Activated T-cell treated with anti-CD3 and anti-CD28 coated beads for 4 hours (primary cell): ENCODE measurements at places on chromosomes 3 and 15.

DNA sequence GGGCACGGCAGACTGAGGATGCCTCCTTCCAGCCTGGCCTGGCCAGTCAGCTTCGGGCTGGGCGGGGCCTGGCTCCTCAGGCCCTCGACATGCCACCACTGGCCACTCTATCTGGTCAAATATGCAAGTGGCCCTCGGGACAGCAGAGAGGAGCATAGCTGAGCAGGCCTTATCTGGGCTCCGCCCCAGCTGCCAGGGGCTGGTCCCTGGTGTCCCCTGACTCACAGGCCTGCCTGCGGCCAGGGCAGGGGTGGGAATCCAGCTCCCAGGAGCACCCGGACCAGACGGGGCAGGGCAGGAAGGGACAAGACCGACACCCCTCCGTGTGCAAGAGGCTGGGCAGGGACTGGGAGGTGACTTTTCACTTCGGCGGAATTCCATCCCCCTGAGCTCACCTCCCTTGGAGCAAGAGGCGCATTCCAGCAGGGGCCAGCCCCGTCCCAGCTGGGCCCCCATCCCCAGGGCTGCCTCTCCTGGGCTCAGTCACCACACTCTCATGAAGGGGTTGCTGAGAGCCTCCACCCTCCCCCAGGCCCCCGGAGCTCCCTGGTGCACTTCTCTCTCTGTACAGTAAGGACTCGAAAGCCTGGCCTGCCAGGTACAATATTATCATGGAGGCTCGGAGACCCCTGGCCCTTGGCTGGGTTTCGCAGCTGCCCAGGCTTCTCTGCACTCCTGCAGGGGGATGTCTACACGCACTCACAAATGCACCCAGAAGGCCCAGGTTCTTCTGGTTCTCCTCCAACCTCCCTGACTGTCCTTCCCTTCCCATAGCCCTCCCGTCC lies 29.5 kb downstream of the WNT7A start:
- DNase-seq = no peak

DNA sequence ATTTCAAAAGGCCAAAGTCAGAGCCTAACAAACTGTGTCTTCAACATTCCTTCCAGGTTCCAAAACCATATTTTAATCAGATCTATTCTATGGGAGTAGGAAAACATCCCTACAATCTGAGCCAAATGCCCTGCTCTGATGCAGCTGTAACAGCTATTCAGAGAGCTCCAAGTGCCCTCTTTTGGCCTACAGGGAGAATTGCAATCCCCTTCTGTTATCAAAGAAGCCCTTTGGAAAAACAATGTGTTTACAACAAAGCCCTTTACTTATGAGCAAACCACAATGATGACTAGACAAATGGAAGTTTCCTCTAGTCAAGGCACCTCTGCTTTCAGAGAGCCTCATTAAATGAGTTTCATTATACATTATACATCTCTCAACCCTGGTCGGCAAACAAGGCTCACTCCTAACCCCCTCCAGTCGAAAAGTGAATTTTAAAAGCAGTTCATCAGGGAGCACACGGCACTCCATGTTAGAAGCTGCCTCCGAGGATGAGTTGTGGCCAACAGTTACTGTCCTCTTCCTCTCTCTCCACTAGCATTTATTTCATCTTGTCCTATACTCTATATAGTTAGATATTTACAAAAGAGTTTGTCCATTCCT lies 42.6 kb upstream of the TMCO5A start:
- DNase-seq = no peak

DNA sequence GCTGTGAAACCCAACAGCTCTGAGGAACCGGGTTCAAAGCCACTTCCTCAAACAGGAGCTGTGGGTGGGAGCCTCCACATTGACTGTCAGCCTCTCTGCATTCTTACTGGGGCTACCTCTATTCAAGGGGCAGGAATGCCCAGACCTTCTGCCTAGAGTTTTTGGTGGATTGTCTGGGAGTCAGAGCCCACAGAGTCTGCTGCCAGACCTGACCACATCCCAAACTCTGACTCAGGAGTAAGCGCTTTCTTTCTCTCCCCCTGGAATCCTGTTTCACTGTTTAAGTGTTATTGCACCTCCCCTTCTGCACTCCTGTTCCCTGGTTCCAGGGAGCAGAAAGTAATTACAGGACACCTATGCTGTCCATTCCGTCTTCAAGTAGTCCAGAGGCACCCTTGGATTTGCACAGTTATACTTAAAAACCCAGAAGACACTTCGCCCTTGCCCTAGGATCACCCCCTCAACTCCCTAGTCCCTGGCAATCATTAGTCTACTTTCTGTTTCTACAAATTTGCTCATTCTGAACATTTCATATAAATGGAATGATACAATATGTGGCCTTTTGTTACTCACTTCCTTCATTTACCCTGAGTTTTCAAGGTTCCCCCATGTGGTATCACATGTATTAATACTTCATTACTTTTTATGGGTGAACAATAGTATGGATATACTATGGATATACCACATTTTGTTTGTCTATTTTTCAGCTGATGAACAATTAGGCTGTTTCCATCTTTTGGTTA lies 37.9 kb upstream of the TJP1 start:
- DNase-seq = no peak

- DNase-seq = no peak
Measured at GRCh38 chr15:64930778-64931371, 19.2 kb downstream of the ANKDD1A start.

DNA sequence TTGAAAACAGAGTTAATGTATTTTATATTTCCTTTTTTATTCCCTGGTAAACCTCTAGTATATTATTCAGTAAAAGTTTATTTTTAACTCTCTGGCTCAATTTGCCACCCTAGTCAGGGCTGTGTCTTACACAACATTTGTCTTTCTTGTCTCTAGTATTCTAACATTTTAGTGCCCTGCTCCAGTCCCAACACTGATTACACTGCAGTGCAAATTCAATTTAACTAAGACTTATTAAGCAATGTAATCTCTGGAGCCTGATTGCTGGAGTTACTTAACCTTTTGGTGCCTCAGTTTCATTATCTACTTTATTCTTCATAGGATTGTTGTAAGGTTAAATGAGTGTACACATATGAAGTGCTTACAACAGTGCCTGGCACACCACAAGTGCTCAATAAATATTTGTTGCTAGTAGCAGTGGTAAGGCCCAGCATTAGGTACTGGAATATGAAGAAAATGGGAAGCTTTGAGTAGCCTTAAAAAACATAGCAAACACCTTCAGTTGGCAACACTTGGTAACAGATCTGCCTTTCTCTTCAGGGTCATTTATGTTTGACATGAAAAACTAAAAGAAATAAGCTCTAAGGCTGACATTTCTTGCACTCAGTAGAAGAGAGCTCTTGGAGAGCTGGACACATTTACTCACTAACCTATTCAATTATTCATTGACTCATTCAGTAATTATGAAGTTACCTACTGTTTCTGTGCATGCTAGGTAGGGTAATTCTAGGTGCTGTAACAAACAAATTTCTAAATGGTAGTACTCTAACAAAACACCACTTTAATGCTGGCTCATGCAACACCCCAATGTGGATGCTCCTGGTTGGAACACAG lies 364.5 kb upstream of the EPHA3 start:
- no peak for DNase-seq

DNA sequence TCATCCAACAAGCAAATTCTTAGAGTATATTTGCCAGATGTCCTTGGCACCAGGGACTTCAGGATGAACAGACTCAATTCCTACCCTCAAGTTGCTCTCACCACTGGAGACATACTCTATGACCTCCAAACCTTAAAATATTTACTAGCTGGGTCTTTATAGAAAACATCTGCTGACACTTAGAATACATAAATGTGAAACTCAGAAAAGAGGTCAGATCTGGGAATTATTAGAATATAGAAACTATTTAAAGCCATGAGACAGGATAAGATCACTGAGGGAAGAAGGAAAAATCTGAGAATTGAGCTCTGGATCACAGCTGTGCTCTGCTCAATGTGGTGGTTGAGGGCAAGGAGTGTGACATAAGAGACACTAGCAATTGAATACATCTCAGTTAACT lies 695.4 kb upstream of the UBE2E2 start:
- DNase-seq = no peak

DNA sequence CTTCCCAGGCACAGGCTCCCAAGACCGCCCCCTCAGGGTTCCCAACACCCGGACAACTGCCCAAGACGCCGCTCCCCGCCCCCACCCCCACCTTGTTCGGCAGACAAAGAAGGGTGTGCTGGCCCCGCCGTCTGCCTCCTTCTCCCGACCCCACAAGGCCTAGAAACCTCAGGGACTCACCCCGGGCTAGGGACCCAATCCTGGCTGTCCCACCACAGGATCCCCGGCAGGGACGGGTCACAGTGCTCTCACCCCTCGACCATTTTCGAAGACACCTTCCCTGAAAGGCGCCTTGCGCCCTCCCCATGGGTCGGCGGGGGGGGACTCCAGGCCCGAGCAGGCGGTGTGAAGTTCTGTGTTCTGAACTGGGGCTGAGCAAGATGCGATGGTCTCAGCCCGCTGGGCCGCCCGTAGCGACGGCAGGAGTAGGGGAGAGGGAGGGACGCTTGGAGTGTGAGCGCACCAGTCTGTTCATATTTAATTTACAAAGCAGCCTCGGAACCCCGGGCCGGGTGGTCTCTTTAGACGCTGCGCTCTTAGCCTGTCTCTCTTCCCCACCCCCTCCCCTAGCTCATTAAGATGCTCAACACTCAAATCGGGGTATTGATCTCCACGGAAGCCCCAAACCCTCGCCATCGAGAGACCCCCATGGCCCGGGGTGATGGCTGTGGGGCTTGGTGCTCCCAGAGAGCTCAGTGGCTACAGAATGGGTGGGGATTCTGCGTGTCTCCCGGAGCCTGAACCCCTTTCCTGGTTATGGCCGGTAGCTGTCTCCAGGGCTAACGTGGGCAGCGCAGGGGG lies 1.4 kb upstream of the ISLR2 start:
- DNase-seq = no peak

- no peak for DNase-seq
Measured at GRCh38 chr15:93929375-93930094, 301.8 kb upstream of the MCTP2 start.

GRCh38 chr3:31636694-31637442 lies 104.1 kb downstream of the STT3B start:
- no peak for DNase-seq

DNA sequence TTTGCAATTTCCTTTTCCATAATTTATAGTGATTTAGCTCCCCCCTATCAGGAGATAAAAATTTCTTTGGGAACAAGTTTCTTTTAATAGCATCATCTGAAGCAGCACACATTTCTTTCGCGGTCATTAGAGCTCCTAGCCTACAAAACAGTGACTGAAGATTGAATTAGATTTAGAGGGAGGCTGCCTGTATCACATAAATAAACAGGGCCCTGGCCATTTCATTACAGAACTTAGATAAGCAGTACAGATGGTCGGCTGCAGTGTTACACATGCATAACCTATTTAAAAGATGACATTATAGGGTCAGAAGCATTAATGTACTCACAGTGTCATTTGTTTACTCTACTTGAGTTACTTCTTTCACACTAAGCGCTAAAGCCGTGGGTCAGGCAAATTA lies 81.4 kb upstream of the SLC25A26 start:
- no peak for DNase-seq

DNA sequence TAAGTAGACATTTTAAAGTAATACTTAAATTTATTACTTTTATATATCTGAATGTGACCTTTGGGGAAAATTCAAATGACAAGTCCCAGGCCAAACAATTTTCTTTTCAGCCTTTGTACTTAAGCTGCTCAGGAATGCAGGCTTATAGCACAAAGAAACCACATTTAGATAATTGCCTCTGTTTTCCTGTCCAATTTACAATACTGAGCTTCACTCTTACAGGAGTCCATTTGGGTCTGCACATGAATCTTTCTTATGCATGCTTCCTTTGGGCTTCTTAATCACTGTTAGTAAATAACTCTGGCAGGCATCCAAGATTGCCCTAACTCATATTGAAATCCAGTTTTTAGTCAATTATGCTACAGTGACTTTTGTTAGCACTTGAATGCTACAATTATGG lies 459.4 kb upstream of the TGFBR2 start:
- DNase-seq = no peak

- DNase-seq = no peak
Measured at GRCh38 chr3:197030379-197031314, 1.0 kb upstream of the MELTF start.

DNA sequence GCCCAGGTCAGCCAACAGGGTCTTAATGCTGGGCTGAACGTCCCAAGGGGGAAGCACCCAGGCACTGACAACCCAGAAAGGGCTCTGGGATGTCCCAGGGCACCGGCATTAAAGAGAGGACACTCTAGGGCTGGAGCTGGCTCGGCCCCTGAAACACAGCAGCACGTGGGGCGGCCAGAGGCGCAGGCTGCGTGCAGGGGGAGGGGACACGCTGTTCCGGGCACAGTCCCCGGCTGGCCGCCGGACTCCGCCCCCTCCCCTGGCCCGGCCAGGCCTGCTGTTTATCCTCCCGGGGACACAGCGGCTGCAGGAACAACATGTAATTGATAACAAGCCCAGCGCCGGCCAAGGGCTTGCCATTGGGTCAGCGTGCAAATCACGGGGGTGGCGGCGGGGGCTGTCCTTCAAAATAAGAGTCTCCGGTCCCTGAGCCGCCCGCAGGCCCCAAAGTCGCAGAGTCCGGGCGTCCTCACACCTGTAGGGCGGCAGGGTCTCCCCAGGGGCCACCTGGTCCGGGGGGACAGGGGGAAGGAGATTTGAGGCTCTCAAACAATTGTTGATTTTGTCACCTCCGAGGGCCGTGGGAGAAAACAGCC lies 1.3 kb downstream of the KLF15 start:
- DNase-seq = no peak

DNA sequence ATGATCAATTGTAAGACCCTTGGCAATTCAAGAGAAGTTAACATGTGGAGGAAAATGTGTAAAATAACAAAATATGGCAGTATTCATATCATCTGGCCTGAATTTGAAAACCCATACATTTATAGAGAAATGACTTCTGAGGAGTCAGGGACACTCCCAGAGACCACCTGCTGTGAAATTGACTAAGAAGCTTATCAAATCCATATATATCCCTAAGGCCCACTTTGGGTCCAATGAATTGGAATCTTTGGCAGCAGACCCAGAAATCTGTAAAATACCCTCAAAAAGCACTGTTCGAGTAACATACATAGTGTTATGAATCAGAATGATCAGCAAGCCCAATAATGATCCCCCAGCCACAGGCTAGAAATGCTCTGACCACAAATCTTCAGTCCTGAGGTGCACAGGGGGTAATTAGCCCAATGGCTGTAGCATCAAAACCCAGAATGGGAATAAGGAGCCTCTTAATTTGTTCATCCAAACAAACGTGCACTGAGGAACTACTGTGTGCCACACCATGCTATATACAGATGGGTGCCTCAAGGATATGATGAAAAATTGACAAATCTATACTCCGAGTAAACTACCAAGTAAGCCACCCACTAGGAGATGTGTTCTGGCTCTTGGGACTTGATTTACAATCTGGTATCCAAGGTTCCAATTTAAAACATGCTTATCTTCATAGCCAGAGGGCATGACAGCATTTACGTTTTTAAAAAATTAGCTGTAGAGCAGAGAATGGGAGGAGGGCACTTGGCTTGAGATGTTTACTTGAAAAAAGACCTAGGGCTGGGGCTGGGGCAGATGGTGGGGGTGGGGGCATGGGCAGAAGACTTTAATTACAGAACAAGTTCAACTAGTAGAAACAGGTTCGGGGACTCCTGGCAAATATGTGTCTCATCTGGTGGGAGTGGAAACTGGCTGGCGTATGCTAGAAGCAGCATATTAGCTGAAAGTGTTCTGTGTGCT lies 9.1 kb upstream of the ARHGEF3 start:
- DNase-seq = no peak

GRCh38 chr3:128076483-128077201 lies 24.4 kb downstream of the SEC61A1 start:
- no peak for DNase-seq
